Ovary (tissue), 10 donors: ENCODE measurements at places on chromosomes 6 and 20.

- DNase-seq: no peak
These were observed 45.7 kb upstream of the TINAG start for GRCh38 chr6:54262499-54262898.

DNA sequence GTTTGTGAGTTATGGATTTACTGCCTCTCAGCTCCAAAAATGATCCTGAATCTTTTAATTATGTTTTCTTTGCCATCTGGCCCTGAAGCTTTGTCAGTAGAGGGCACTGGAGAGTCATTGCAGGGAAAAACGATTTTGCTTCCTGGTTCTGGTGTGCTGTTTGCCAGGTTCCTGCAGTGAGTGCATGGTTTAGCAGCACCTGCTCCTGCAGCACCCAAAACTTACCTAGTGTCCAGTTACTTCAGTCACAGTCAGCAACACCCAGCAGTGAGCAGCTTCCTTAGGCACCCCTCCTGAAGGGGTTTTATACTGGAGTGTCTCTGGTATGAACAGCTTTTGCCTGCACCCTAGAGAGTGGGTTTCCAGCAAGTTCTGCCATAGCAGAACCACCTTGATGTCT lies 6.0 kb upstream of the TRIM26 start:
- DNase-seq: no peak

DNA sequence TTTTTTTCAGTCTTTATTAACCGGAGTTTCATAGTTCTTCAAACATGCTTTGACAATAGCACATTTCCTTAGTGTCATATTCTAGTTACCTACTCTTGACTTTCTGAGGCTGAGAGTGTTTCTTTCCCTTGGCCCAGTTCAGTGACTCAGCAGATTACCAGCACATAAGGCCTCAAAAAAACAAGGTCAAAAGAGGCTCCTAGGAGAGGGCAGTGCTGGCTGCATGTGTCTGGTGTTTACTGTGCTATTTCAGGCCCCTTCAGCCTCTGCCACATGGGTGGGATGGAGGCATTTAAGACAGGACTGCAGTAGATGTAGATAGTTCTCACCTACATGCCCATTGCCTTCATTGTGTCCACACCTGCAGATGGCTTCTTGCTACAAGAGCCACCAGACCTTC lies 198.2 kb upstream of the SSTR4 start:
- DNase-seq: no peak

- no peak for DNase-seq
These were observed 59.2 kb upstream of the CSE1L start for GRCh38 chr20:48986899-48987298.

DNA sequence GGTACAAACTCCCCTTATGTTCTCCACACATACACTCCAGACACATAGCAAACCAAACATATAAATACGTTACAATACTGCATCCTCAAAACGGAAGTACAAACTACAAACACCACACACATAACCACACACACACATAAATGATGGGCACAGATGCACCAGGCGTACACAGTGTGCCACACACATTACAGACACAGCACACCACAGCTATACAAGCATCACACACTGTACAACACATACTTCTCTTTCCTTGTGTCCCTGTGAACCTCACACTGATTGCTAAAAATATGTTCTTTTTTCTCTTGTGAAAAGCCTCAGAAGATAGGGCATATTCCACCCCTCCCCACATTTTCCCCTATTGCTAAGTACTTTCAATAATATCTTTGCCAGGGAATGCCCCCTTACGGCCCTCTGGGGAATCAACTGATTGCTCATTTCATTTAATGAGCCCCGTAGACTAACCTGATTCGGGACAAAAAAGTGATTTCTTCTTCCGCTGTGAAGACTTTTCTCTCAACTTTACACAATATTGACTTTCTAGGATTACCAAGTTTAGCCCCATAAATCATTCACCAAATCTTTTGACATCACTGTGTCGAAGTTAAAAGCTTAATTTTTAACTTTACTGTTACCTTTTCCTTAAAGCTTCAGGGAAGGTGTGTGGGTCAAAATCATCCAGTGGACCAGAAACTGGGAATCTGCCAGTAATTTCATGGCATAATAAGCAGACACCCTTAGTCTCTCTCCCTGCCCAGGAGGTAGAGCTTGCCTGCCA lies at the start of gene SLC17A1:
Gene SLC17A1, minus strand, starts transcription at position 521 of the 775 bp plus-strand sequence. CDS start 1,495 bp downstream, outside the sequence.
- no peak for DNase-seq

DNA sequence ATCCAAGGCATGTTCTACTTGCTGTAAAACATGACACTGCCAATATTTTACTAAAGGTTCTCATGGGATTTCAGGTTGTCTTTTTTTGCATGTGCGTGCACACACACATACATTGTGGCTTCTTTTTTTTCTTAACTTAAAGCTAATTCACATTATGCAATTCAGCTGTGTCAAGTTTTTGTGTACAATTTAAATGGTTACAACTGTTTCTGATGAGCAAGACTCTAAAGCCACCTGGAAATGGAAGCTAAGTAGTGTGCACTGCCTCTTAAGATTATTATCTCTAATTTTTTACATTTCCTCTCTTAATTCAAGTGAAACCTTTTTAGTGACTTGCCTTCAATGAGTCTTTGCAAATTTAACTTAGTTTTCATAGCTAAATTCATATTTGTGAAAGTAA lies 75.3 kb downstream of the TULP4 start:
- no peak for DNase-seq

GRCh38 chr6:2127484-2127911 lies 117.9 kb downstream of the GMDS start:
- no peak for DNase-seq

- no peak for DNase-seq
These were observed 228.6 kb downstream of the TBC1D7 start for GRCh38 chr6:13099771-13100170.

DNA sequence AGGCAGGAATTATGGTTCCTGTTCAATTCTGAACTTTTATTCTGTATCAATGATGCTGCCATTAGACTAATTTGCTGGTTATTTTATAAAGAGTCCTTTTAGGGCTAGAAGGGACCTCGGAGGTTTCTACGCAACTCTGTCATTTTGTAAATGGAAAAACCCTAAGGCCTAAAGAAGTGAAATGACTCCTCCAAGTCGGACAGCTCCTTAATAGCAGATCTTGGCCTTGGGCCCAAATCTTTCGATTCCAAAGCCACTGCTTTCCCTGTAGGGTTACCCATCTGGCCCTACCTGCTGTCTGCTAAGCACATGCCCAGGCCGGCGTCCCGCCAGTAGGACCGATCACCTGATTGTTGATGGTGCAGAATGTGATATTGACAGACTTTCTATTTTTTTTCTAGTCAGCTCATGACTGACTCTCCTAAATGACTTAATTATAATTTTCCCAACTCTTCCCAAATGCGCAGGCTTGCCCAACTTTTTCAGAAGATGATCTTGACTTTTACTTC lies 40.2 kb downstream of the PLEKHG1 start:
- DNase-seq: no peak

GRCh38 chr6:41269716-41270115 lies 16.8 kb downstream of the TREM1 start:
- no peak for DNase-seq

DNA sequence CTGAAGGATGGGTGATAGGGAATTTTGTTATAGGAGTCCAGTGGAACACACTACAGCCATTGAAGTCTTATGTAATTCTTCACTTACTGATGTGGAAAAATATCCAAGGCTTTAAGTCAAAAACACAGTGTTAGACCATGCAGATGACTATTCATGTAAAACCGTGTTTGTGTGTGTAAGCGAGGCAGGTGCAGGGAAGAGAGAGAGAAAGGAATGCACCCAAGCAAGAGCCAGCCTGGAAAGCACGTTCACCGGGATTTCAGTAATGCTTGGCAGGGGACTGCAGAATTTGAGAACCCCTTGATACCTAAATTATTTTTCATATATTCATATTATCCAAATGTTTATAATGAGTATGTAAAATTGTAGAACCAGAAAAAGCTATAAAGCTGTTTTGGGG lies 17.9 kb downstream of the RALGAPA2 start:
- DNase-seq: no peak

DNA sequence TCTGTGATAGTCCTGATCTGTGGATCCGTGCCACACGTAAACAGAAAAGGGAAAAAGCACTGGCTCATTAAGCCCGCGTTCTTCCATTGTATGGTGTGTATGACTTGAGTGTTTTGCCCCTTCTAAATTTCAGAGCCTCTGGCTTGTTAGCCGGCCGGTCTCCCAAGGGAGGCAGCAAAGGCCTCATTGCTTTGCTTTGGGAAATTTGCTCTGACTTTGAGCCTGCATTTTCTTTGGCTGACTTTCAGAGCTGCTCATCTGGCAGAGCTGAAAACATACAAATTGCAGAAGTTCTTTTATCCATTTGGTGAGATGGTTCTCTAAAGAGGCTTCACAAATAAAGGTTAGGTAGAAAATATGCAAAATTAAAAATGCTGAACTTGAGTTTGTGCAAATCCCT lies 123.0 kb downstream of the UTRN start:
- peak; percentile 57 for DNase-seq

- DNase-seq: no peak
These were observed at the start of gene IP6K3 for GRCh38 chr6:33746651-33747100. Gene IP6K3, minus strand, starts transcription at chr6:33746905. Its CDS starts 11,429 bp downstream, at chr6:33735476.

- DNase-seq: no peak
These were observed 88.4 kb downstream of the VEGFA start for GRCh38 chr6:43858161-43859153.

DNA sequence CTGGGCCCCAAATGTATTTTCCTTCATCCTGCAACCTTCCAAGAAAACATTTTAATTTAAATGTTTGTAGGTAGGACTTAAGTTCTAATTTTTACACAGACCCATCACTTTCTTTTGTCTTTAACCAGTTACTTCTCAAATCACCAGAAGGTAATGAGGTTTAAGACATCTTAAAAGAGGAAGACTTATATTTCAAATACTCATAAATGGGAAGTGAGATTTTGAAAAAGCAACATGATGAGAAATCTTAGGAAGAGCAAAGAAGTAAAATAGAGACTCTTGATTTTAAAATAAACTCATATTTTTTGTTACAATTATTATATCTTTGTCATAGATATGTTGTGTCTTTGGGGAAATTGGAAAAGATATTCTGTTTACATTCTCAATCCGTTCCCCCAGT lies 82.3 kb downstream of the SYNE1 start:
- DNase-seq: no peak

GRCh38 chr6:123062670-123063069 lies 66.6 kb downstream of the CLVS2 start:
- no peak for DNase-seq

DNA sequence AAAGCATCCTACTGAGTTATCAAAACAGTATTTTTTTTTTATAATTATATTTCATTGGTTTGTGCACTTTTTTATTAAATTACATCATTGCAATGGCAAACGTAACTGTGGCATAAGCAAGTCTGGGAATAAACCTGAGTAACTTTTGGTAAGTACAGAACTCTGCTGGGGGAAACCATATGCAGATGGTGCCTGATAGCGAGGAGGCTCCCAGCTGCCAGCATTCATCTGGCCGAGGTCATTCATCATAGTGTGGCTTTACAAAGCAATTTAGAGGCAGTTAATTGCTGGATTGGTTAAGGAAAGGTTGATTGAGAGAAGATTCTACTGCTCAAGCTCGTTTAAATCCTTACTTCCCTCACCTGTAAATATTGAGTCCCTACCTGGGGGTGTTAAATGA lies 52.6 kb downstream of the HECA start:
- no peak for DNase-seq

DNA sequence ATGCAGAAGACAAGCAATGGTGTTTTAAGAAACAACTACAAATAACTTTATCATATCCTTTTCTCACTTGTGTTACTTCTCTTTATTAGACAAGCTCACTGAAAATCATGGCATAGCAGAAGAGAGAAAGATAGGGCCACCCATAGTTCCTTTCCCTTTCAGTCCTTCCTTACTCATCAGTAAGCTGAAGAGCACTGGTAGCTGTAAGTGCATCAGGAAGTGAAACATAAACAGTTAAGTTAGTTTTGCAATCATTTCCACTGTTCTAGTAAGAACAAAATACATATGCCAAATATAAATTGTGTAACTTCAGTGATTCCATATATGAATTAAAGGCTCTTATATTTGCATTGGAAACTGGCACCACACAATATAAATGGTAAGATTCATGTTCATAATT lies 220.1 kb downstream of the HACE1 start:
- no peak for DNase-seq

GRCh38 chr6:92176666-92177065 lies 1242.7 kb downstream of the EPHA7 start:
- no peak for DNase-seq

GRCh38 chr20:17848249-17849048 lies 120.1 kb downstream of the SNX5 start:
- no peak for DNase-seq

DNA sequence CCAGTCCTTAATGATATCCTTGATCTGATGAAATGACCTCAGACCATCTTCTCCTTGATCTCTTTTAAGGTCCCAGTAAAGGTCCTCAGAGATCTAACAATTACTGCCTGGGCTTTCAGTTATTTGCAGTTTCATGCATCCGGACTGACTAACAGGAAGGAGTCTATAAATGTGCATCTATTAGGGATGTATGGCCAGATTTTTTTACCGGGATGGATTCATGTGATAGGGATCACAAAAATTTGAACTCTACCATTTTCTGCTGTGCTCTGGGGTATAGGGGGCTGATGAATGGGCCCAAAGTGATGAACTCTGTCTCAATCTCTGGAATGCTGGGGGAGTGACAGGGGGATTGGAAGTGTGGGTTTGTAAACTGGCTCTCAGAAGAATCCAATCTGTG lies 36.2 kb upstream of the SCUBE3 start:
- DNase-seq: no peak

- DNase-seq: no peak
These were observed 37.8 kb downstream of the TENT5A start for GRCh38 chr6:81714684-81715083.

GRCh38 chr6:141688916-141689315 lies 443.8 kb upstream of the GJE1 start:
- DNase-seq: no peak

GRCh38 chr6:133052465-133052864 lies 188.7 kb upstream of the EYA4 start:
- no peak for DNase-seq

- no peak for DNase-seq
These were observed 96.2 kb downstream of the FARS2 start for GRCh38 chr6:5357486-5357885.

DNA sequence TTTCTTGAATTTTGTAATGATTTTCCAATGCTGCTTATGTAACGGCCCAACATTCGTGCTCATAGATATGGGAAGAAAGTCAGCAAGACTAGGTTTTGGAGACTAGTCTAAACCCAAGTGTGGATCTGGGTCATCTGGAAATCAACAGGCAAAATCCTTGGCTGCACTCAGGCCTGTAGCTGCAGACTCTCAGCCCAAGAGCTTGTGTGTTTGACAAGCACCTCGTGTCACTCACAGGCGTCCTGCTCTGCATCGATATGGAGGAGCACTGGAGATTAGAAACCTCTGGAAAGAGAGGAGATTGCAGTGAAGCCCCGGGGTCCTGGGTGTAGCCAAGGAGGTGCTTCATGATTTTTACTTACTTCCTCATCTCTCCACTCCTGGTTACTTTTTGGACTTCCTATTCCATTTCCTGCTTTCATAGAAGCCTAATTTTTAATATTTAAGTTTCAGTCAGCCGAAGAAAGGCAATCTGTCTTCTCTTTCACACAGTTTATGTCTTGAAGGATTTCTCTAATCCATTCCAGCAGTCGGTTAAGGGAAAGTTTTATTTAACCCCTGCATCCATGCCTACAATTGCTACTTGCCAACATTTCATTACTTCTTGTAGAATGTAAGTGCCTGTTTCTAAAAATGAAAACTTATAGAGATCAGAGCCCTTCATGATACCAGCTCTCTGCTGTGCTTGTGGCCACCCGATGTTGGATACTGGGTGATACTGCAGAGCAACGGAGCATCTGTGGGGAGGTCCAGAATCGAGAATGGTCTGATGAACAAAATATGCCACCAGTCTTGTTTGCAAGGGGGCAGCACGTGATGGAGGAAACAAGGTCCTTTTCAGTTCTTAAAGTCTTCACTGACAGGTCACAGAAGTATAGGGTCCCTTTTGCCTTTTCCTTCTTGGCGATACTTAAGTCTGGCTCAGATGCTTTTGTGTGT lies 296.3 kb downstream of the QKI start:
- no peak for DNase-seq
